ENCODE measurements at places on chromosomes 3 and 15.

GRCh38 chr3:24086206-24086605 is 141.1 kb downstream of the NR1D2 start:
- no peak for DNase-seq

DNA sequence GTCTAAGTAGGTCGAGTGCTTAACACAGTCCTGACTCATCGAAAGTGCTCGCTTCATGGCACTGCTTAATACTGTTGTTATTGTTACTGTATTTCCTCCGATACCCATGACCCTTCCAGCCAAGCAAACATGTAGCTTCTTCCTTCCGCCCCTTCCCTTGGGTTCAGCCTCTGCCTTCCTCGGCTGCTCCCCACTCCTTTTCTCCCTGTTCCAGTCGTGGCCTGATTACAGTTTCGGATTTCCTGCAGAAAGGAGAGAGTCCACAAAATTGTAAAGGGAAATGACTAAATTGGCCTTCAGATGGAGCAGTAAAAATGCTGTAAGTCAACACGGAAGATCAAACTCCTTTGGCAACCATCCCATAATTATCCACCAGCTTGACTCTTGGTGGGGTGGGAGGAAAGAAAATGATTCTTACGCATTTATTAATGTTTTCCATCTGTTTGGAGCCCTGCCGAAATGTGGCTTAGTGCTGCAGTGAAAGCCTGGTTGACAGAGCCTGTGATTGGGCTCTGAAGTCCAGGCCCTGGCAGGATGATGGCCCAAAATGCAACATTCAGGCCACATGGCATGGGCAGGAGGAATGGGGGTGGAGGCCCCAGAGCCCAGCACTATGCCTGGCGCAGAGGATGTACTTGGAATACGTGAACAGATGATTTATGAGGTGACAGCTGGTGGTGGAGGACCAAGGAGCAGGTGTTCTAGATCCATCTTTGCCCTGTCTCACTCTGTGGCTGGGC is 37.6 kb downstream of the FAM3D start:
- no peak for DNase-seq

DNA sequence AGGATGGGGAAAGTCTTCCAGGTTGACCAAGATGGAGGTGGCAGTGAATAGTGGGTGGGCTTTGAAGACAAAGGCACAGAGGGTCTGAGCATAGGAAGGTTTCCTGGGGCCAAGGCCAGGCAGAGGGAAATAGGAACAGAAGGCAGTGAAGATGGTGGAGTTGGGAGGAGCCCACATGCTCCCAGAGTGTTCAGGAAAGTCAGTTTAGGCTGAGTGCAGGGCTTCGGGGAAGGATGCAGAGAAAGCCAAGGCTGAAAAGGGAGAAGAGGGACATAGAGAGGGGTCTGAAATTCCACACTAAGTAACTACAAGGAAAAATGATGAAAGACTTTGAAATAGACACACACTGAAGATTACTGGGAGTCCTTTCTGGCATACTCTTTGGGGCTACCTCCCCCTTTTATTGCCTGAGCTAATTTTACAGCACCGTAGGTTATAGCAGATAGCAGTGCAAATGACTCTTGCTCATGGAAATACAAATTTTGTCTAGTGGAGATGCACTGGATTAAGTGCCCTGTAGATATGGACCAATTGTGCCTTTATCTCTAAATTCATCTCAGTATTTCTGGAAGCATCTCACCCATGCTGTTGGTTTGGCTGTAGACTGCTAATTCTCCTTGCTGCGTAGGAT is 3.8 kb downstream of the CX3CR1 start:
- no peak for DNase-seq

GRCh38 chr15:61175024-61175423 is 54.1 kb downstream of the RORA start:
- no peak for DNase-seq

DNA sequence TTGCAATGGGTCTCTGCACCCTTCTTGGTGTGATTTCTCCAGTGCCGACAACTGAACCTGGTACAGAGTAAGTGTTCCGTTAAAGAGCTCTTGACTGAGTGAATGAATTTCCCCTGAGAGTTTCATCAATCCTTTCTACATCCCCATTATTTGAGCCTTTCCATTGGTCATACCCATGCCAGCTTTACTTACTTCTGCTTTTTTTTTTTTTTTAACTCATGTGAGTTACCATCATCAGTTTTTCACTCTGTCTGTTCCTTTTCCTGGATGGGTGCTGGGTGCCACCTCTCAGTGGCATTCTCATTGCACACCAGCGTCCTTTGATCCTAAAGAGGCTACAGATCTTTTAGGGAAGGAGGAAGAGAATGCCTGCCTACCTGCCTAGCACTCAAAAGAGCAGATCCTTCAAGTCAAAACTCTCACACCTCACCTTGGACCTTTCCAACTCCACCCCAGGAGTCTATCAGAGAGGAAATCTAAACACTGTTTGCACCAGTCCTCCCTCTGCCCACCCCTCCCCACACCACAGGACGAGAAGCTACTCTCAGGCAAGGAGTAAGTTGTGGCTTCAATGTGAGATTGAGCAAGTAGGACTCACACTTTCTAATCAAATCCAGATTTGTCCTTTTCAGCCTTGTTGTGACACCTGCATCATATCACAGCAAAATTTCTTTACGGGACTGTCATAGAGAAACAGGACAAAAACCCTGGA is 13.1 kb upstream of the USP3 start:
- DNase-seq = peak; percentile 80

Data from naive B cell (primary cell).